Vagina (tissue), 2 donors: ENCODE measurements at places on chromosomes 16 and 17.

GRCh38 chr17:8618825-8619224 lies 11.7 kb downstream of the MYH10 start:
- no peak for DNase-seq

DNA sequence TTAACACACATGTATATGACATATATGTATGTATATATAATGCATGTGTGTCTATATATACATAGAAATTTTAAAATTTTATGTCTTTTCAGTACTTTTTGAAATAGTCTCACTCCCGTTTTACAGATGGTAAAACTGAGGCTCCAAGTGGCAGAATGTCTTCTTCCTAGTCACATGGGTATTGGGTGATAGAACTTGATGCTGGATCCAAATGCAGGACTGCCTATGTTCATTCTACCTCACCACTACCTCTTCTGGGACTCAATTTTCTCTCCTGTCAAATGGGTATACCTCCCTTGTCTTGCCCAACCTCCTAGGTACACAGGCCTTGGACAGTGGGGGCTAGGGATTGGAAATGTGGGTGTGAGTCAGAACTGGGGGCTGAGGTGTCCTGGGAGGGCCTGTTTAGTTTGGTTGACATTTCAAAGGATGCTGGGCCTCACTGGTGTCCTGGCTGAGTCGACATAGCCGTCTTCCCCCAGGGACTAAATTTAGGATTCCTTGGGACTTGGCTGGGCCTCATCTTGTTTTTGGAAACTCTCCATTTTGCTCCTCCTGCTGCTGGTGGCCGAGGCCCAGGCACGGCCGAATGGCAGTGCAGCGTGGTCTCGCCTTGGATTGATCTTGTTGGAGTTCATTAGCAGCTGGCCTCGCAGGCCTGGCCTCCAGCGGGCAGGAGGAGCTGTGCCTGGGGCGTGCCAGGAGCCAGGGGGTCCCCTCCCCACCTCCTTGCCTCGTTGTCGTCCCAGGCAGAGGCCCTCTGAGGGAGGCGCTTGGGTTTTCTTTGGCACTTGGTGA lies 25.9 kb downstream of the NKD1 start:
- no peak for DNase-seq

DNA sequence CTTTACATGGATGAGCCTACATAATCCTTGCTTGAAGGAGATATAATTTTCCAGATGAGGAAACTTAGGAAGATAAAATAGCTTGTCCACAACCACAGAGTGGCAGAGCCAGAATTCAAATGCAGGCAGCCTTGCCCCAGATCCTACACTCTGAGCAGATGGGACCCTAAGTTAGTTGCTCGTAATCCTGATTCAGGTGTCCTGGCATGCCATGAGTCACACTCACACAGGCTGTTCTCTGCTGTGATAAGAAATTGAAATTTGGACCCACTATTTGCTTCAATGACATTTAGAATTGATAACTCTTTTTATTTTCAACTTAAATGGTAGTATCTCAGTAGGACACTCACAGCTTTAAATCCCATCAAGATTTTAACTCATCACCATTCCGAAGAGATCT lies 150.7 kb upstream of the CACNG5 start:
- DNase-seq: no peak

DNA sequence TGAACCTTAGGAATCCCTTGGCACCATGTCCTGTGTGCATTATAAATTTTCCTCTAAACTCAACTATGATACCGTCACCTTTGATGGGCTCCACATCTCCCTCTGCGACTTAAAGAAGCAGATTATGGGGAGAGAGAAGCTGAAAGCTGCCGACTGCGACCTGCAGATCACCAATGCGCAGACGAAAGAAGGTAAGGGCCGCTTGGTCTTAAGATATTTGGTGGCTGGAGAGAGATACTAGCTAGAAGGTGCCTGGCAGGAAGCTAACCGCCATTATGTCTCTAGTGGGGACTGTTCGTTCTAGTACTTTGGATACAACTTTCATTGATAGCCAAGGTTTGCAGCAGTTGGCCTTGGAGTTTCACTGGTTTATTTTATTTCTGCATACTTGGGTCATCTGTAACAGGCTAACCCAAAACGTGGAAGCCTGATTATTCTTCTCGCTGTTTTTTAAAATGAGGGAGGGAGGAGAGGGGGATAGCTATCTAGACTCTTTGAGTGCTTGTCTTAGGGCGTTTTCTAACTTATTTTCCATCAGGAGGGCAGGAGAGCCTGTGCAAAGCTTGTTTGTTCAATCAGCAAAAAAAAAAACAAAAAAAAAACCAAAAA lies 1.3 kb downstream of the RBBP6 start:
- DNase-seq: no peak

DNA sequence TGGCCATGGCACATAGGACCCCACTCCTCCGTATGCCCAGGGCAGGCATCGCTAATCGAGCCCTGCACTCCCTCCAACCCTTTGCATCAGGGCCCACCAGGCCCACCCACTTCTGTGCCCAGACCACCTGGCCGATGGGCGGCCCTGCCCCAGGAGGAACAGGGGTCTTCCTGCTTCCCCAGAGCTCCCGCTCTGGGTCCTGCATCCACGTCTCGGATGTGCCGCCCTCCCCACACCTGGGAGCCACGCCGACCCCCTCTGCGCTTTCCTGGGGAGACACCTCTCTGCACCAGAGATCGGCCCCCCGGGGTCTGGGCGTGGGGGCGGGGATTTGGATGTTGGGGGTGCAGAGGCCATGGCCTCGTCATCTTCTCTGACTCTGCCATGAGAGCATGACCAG lies 21.1 kb upstream of the SSTR5 start:
- DNase-seq: no peak

- DNase-seq: no peak
These were observed 174.3 kb upstream of the TBX2 start for GRCh38 chr17:61225178-61225882.

- DNase-seq: peak; percentile 19
These were observed 427.5 kb downstream of the UTP18 start for GRCh38 chr17:51687887-51688286.

GRCh38 chr16:3525951-3526350 lies 25.1 kb downstream of the CLUAP1 start:
- no peak for DNase-seq

DNA sequence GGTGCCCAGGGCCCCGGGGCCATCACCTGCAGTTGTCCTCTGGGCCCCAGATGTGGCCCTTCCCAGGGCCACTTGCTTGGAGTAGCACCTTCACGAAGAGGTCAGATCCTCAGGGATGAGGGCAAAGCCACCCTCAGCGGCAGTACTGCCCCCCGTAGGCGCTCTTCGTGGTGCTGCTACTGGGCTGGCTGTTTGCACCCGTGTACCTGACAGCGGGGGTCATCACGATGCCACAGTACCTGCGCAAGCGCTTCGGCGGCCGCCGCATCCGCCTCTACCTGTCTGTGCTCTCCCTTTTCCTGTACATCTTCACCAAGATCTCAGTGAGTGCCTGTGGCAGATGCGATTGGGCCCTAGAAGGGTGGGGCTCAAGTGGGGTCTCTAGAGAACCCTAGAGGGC lies 2.6 kb downstream of the SLC5A2 start:
- DNase-seq: no peak

- no peak for DNase-seq
These were observed 2.2 kb downstream of the TMEM235 start for GRCh38 chr17:78233678-78234077.

DNA sequence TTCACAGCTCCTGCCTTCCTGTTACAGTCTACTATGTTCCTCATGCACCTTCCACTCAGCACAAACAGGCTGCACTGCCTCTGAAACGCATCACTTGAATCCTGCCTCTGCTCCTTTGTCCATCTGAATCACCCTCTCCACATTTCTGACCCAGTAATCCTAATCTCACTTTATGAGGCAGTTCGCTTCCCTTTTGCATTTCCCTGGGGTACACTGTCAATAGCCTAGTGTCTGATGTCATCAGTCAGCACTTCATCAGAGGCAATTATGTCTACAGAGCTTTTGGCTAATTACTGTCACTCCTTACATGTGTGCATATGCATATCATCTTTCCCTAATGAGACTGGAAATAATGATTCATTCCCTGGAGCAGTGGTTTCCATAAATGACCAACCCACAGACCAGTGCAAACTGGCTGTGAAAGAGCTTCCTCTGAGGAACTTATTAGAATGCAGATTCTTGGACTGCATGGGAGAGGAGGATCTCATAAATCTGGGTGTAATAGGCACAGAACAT lies 23.6 kb downstream of the CA4 start:
- no peak for DNase-seq
